ENCODE measurements at places on chromosomes 5 and 9. TPM values are rescaled to one million over a fixed set of nuclear protein-coding genes. Genes with fewer than 3 reads are reported as not detected.

DNA sequence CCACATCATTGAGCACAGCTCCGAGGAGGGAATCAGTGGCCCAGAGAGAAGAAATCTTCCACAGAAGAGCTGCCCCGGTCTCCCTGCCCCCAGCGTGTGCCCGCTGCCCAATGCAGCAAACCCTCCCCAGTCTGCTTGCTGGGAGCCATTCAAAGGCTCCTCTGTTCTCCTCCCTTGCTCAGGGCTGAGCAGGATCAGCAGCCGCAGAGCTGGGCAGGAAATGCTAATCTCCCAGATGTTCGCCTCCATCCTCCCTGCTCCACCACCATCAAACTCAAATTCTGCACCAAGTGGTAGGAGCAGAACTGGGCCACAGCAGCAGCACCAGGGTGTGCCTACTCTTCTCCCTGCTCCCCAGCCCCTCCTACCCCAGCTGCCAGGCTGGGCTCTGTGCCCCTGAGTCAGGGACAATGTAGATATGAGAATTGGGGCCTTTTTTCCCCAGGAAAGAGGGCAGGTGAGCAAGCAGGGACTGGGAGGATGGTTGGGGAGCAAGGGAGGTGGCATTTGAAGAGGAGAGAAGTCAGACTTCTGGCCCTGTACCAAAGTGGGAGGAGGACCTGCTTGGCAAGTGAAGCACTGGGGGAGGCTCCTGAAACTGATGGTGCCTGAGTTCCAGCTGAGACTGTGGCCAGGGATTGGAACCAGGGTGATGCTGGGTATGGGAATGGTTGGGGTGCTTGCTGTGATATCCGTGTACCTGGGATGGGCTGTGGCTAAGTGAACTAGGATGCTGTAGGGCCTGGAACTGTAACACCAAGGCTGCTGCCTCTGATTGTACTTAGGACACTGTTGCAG is 1.9 kb upstream of the PCDH1 start:
- no peaks in the 10 kb centered on the region for H3K36me3 ChIP-seq
- no peak overlapping the region for H3K4me3 ChIP-seq

GRCh38 chr5:94082405-94082804 is 341.0 kb upstream of the POU5F2 start:
- H3K4me3 ChIP-seq: no peak overlapping the region
- H3K27ac ChIP-seq: no peak overlapping the region
- DNase-seq: no peak
- peaks cover 17% of the 10 kb centered on the region for H3K4me1 ChIP-seq
- no peaks in the 10 kb centered on the region for H3K36me3 ChIP-seq

GRCh38 chr9:26231391-26231790 is 553.1 kb upstream of the TUSC1 start:
- no peaks in the 10 kb centered on the region for H3K27me3 ChIP-seq
- H3K36me3 ChIP-seq: no peaks in the 10 kb centered on the region
- no peak for DNase-seq
- no peaks in the 10 kb centered on the region for H3K4me1 ChIP-seq

GRCh38 chr9:89458768-89459496 is 39.0 kb downstream of the SEMA4D start:
- DNase-seq: no peak
- H3K36me3 ChIP-seq: no peaks in the 10 kb centered on the region
- no peak overlapping the region for H3K4me3 ChIP-seq
- no peak overlapping the region for H3K27ac ChIP-seq
- H3K27me3 ChIP-seq: no peaks in the 10 kb centered on the region
- peaks cover 25% of the 10 kb centered on the region for H3K4me1 ChIP-seq

IL33 gene
- 4.0 TPM for total RNA-seq

DNA sequence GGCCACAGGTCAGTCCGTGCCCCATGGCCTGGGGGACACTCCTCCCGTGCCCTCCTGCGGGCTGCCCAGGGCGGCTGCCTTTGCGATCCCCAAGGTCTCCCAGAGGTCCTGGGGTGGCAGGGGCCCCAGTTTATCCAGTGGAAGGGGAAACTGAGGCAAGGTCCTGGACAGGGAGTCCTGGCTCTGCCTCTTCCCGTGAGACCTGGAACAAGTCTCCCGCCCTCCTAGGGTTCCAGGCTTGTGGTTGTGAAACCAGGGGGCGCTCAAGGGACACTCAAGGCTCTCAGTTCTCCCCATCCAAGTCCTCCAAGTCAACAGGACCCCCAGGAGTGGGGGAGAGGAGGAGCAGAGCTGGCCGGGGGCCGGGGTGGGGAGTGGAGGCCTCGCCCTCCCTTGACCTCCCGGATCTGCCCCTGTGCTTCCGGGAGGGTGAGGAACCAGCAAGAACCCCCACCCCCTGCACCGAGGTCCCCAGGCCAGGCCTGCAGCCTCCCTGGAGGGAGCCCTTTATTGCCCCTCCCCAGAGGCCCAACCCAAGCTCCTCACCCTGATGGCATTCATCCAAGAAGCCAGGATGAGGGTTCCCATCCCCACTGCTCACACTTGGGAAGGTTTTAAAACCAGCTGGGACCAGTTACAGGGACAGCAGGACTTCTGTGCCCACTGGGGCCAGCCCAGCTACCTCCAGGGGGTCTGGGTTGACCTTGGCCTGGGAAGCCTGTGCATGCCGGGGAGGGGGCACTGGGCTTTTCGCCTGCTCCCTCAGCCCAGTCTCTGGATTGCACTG is 24.7 kb upstream of the TMEM250 start:
- H3K36me3 ChIP-seq: no peaks in the 10 kb centered on the region
- peaks cover 58% of the 10 kb centered on the region for H3K27me3 ChIP-seq
- DNase-seq: no peak
- no peaks in the 10 kb centered on the region for H3K4me1 ChIP-seq

DNA sequence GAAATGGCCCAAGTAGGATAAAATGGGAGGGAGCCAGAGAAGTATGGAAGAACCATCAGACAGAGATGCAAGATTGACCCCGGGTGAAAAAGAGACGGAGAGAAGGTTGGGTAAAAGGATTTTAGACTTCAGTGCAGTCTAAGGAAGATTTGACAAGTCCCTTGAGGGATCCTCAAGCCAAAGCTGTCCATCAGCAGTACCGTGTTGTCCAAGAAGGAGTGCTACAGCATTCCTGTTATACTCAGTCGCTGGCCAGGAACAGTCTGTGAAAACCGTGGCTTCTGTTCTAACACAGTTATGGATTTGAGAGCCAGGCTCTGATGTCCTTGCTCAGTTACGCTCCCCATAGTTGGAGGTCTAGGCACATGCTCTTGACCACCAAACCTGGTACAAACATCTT is 383.9 kb upstream of the DAB2 start:
- H3K27me3 ChIP-seq: no peaks in the 10 kb centered on the region
- no peaks in the 10 kb centered on the region for H3K4me1 ChIP-seq
- no peak overlapping the region for H3K4me3 ChIP-seq

CNTNAP3 gene
- 1.2 TPM for total RNA-seq

GRCh38 chr9:82682431-82682830 is 380.5 kb downstream of the RASEF start:
- no peak overlapping the region for H3K4me3 ChIP-seq
- H3K27me3 ChIP-seq: no peaks in the 10 kb centered on the region

- H3K27me3 ChIP-seq: no peaks in the 10 kb centered on the region
- H3K4me1 ChIP-seq: no peaks in the 10 kb centered on the region
- no peaks in the 10 kb centered on the region for H3K36me3 ChIP-seq
- H3K4me3 ChIP-seq: no peak overlapping the region
Measured at GRCh38 chr9:107226421-107226820, 56.7 kb upstream of the RAD23B start.
